ENCODE measurements at places on chromosomes 5 and 9.

DNA sequence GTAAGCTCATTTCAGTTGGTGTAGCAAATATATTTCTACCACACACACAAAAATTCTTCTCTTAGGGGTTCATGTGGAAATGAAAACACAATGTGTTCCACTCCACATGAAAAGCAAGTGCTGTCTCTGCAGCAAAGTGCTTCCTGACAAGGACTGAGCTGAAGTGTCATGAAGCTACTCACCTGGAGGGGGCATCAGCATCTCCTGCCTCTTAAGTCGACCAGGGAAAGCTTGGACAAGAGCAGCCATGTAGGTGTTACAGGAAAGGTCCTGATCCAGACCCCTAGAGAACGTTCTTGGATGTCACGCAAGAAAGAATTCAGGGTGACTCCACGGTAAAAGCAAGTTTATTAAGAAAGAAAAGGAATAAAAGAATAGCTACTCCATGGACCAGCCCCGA is 62.8 kb downstream of the SV2C start:
- no peak for DNase-seq

- no peak for DNase-seq
Measured at GRCh38 chr5:136025900-136026299, 2.9 kb upstream of the TGFBI start.

DNA sequence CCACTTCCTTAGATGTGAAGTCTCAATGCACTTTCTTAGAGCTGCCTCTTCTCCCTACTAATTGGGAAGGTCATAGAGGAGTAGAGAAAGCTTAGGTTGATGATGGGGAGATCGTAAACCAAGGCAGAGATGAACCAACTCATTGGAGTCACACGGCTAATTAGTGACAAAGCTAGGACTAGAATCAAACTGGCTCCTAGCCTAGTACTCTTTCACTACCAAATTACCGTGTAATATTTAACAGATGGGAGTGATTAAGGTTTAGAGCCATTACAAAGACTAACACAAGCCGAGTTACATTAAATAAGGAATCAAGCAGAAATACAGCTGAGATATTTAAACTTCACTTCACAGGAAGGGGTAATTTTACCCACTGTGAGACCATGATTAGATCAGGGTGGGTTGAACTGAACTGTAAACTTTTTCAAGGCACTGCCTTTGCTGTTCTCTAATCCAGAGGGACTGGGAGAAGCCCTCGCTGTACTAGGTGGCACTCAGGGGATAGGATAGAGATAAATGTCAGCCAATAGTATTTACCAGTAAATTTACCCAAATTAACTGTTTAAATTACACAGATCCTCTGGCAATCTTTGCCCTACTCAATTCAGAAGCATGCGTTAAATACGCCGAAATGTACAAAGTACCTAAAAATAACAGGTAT is 166.4 kb upstream of the PIK3R1 start:
- DNase-seq, result no peak

DNA sequence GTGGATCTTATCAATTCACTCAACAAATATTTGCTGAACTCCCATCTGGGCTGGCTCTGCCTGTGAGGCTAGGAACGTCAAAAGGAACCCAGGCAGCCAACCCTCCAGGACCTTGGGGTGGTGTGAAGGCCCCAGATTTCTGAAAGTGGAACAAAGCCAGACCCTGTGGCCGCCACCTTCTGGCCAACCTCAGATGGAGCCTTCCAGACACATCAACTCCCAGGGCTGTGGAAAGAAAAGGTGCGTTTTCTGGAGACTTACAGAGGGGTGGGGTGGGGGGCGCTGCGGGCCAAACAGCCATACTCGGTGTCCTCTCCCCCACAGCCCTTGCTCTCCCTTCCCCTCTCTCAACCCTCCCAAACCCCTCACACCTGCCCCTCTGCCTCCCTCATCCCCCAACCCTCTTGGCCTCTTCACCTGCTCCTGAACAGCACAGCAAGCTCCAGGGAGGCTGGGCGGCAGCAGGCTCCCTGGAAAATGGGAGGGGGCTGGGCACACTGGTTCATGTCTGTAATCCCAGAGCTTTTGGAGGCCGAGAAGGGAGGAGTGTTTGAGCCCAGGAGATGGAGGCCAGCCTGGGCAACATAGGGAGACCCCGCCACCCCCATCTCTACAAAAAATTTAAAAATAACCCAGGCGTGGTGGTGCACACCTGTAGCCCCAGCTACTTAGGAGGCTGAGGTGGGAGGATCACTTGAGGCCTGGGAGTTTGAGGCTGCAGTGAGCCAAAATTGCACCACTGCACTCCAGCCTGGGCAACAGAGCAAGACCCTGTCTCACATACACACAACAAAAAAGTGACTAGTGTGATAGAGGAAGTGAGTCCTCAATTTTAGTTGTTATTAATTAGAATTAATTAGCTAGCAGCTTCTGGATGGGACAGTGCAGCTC is 45.0 kb upstream of the PRRC2B start:
- no peak for DNase-seq

GRCh38 chr5:150303660-150304386 is 1.1 kb upstream of the ARSI start:
- no peak for DNase-seq

DNA sequence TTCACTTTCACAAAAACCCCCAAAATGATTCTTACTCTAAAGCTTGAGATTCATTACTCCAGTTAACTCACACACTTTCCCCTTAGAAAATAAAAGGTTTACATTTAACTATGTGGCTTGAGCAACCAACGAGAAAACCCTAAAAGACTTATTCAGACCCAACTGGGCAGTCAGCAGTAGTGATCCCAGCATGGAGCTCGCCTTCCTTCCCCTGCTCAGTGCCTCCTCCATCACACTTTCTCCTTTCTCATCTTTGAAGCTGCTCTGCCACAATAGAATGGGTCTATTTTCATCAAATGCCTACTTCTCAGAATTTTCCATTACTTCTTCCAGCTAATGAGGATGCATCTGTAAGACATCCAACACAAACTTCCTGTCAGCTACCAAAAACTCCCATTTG is 29.1 kb downstream of the RORB start:
- DNase-seq, result no peak
